Effector memory CD4-positive, alpha-beta T cell (primary cell): ENCODE measurements at places on chromosomes 12 and 14.

GRCh38 chr14:75303381-75303789, 24.8 kb downstream of the FOS start:
- no peak overlapping the region for H3K27ac ChIP-seq
- H3K4me3 ChIP-seq, result no peak overlapping the region
- H3K36me3 ChIP-seq, result no peaks in the 10 kb centered on the region
- peaks cover 4% of the 10 kb centered on the region for H3K4me1 ChIP-seq
- peak; percentile 54 for DNase-seq
- H3K27me3 ChIP-seq, result no peaks in the 10 kb centered on the region

- no peak overlapping the region for H3K27ac ChIP-seq
- H3K4me1 ChIP-seq, result peaks cover 20% of the 10 kb centered on the region
- DNase-seq, result no peak
Measured at GRCh38 chr12:57611827-57612710, 834 bp downstream of the ARHGEF25 start.

DNA sequence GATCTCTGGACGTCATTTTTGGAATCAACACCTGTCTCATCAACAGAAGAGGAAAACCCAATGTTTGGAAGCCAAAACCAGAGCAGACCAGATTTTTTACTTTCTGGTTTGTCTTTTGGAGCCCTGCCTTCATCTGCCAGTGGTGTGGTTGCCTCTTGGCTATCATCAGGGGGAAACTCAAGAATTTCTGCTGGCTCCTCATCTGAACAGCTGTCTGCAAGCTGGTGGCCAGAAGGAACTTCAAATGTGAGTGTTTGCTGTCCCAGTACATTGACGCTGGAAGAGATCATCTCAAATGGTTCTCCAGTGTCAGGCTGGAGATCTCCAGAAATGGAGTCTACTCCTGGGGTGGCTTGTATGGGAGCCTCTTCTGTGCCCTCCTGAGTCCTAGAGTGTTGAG, 13.8 kb downstream of the PLD4 start:
- DNase-seq, result no peak
- no peak overlapping the region for H3K4me3 ChIP-seq
- peaks cover 5% of the 10 kb centered on the region for H3K27me3 ChIP-seq
- no peak overlapping the region for H3K27ac ChIP-seq
- no peaks in the 10 kb centered on the region for H3K36me3 ChIP-seq
- peaks cover 4% of the 10 kb centered on the region for H3K4me1 ChIP-seq

- DNase-seq, result no peak
- H3K36me3 ChIP-seq, result no peaks in the 10 kb centered on the region
Measured at GRCh38 chr12:76591476-76591875, 31.9 kb upstream of the OSBPL8 start.

GRCh38 chr12:78018171-78018910, 187.6 kb downstream of the NAV3 start:
- DNase-seq, result no peak
- no peak overlapping the region for H3K27ac ChIP-seq
- H3K27me3 ChIP-seq, result no peaks in the 10 kb centered on the region
- H3K4me3 ChIP-seq, result no peak overlapping the region

DNA sequence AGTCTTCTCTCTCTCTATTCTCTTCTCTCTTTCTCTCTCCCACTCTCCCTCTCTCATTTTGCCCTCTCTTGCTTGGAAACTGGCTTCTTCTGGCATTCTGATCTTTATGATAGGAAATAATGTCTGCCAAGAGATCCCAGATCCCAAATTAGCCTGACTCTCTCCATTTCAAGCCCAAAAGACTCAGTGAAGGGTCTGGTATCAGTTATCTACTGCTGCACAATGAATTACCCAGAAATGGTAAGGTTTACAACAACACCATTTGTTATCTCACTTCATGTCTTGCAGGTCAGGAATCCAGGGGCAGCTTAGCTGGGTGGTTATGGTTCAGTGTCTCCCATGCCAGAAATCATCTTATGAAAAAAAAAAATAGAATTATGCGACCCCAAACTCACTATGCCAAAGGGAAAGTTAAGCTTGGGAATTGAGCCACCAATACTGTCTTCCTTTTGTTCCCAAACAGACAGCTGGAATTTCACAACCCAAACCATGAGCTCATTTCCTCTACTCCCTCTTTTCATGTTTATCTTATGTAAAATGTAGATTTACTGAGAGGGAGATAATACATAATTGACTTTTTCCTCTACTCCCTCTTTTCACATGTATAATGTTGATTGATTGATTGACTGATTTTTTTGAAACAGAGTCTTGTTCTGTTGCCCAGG, 67.8 kb upstream of the FICD start:
- H3K27ac ChIP-seq, result no peak overlapping the region
- H3K36me3 ChIP-seq, result no peaks in the 10 kb centered on the region
- DNase-seq, result no peak
- no peaks in the 10 kb centered on the region for H3K4me1 ChIP-seq

DNA sequence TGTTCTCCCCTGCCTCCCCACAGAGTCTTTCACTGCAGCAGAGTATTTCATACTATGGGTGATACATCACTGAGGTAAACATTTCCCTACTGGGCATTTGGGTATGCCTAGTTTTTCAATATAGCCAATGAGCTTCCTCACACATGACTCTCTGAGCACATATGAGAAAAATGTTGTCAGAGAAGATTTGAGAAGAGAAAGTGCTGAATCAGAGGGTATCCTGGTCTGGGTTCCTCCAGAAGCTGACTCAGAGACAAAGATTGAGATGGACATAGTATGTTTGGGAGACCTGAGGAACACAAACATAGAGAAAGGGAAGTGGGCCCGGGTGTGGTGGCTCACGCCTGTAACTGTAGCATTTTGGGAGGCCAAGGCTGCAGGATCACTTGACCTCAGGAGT, 12.6 kb downstream of the SLC8B1 start:
- H3K36me3 ChIP-seq, result peaks cover 43% of the 10 kb centered on the region
- no peaks in the 10 kb centered on the region for H3K4me1 ChIP-seq
- H3K27me3 ChIP-seq, result no peaks in the 10 kb centered on the region
- H3K27ac ChIP-seq, result no peak overlapping the region
- H3K4me3 ChIP-seq, result no peak overlapping the region

DNA sequence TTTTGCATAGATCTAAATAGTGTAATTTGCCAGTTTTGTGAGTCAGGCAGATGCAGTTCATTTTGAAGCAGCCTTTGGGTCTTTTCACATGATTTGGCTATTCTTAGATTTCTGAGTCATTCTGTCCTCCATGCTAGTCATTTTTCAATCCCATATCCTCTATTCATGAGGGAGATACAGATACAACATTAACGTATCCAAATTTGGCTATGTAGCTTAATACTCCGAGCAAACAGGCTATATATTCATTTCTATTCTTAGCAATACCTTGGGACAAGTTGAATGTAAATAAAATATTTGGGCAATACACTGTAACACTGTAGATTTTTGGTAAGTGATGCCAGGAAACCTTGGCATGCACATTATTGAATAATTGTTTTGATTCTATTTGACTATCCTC, 270.7 kb upstream of the PDE3A start:
- H3K36me3 ChIP-seq, result no peaks in the 10 kb centered on the region
- H3K27me3 ChIP-seq, result no peaks in the 10 kb centered on the region
- DNase-seq, result no peak
- no peak overlapping the region for H3K27ac ChIP-seq
- no peaks in the 10 kb centered on the region for H3K4me1 ChIP-seq

DNA sequence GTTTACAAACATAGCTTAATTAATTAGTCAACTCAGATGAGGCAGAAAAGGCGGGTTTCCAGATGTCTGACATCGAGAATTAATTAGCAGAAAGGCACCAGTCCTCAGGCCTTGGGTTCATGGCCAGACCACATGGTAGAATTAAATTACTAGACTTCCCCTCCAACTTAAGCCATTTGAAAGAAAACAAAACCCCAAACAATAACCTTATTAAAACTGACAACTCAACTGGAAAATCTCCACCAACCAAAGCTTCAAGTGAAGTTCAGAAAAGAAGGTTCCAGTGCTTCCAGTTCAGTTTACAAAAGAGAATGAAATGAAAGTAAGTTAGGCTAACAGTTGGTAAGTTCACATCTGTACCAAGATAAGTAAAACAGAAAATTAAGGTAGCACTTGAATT, 349.5 kb downstream of the GRIN2B start:
- no peak overlapping the region for H3K27ac ChIP-seq
- no peak for DNase-seq
- H3K4me3 ChIP-seq, result no peak overlapping the region
- no peaks in the 10 kb centered on the region for H3K4me1 ChIP-seq
- no peaks in the 10 kb centered on the region for H3K27me3 ChIP-seq

DNA sequence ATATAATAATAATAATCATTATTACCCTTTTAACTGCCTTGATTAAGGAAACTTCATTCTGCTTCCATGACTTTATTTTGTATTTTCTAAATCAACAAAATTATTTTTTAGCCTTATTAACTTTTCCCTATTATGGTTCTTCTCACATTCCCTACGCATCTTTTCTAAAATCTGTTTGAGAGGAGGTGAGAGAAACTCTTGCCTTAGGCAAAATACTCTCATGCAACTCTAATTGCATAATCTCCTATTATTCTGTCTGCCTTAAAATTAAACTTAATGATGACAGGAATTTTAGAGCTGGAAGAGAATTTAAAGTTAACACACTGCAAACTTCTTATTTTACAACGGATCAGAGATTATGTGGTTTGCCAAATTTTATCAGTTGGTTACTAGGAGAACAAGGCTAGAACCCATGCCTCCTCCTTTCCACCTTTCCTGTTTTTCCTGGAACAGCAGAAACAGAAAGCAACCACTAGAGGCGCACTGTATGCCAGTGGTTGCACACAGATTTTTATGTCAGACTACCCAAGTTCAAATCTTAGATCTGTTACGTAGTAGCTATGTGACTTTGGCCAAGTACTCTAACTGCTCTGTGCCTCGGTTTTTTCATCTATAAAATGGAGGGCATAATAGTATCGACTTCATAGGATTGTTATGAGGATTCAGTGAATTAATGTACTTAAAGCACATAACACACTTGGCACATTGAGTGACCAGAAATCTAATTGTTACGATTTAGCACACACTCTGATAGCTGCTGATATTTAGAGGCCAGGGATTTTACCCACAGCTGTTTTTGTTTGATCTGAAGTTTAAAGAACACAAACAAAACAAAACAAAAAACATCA, 4.3 kb upstream of the BRMS1L start:
- H3K36me3 ChIP-seq, result no peaks in the 10 kb centered on the region
- peaks cover under 1% of the 10 kb centered on the region for H3K4me1 ChIP-seq
- no peaks in the 10 kb centered on the region for H3K27me3 ChIP-seq
- no peak overlapping the region for H3K27ac ChIP-seq
- no peak overlapping the region for H3K4me3 ChIP-seq
- no peak for DNase-seq
